Activated T-cell treated with anti-CD3 and anti-CD28 coated beads for 24 hours (primary cell): ENCODE measurements at places on chromosomes 12 and 14.

DNA sequence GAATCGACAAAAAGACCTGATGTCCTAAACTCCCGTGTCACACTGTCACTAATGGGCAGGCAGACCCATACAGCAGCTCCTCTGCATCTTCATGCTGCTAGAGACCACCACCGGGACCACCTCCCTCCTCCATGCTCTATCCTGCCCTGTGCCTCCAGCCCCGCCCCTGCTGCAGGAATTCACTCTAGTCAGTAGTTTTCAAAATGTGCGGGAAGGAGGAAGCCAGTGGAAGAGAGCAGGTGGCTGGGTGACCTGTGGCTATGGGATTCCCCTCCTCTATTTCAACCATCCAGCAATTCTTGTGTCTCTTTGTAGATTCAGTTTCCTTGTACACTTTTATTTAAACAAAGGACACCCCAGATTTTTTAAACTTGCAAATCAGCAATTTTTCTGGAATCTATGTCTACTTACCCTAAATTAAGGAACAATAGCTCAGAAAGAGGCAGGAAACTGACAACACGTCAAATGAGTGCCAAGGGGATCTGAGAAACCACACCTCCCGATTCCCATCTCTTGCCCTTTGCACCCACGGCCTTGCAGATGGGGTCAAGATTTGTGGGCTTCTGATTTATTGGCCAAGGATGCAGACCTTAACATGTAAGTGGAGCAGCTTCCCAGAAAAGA, 20.4 kb upstream of the MAP1LC3B2 start:
- DNase-seq = no peak

- DNase-seq = no peak
Measured at GRCh38 chr14:71317385-71318096, 410.3 kb downstream of the PCNX1 start.

GRCh38 chr12:122869207-122869973, 26.5 kb downstream of the VPS37B start:
- no peak for DNase-seq

- DNase-seq = no peak
Measured at GRCh38 chr14:54577977-54578376, 11.0 kb downstream of the SAMD4A start.

DNA sequence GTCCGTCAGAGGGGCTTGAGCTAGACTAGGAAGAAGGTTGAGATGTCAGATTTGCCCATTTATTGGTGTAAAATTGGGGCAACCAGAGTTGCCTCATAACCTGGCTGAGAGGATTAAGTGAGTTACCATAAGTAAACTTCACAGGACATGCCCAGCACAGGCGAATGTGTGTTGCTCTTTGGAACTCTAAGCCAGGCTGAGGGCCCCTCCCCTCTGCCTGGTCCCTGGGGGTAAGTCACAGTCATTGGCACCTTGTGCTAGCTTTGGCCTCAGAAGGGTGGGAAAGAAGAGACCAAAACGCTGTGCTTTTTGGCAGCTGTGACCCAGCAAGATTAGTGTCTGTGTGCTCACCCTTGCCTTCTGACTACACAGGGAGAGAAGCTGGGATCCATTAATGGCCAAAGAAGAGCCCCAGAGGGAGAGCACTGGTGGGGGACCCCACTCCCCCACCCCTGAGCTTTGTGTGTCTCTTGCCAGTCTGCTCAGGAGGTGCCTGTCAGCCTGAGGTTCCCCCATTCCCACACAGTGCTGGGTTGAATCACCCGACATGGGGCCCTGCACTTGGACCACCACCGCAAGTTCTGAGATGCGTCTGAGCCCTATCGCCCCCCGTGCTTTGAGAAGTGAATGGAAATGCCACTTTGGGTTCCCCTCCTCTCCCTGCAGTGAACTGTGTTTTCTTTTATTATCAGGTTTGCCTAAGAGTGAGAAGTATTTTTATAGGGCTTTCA, 74.1 kb downstream of the CACNA1C start:
- no peak for DNase-seq

GRCh38 chr12:92898755-92899154, 30.3 kb downstream of the EEA1 start:
- DNase-seq = no peak

DNA sequence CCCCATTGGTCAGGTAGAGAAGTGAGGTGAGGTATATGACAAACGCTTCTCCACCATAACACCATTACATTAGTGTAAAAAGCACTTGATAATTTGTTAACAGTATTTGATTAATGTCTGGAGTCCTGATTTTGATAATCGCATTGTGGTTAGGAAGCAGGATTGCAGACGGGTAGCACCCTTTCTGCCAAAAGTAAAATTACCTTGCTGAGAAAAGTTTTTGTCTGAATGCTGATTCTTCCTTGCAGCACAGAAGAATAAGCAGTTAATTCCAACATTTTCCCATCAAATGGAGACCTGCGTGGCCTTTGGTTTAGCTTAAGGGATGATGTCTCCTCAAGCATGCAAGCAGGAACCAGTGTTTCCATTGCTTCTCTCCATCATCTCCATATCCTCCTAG, 1090.2 kb upstream of the TMEM132C start:
- no peak for DNase-seq
